ENCODE measurements at places on chromosomes 1 and 21. TPM values are rescaled to one million over a fixed set of nuclear protein-coding genes. Genes with fewer than 3 reads are reported as not detected.

SHISAL2A gene
- total RNA-seq, result not detected

OR2G6 gene
- total RNA-seq, result not detected

DIO1 gene
- not detected for total RNA-seq

SLFNL1 gene
- total RNA-seq, result 0.16 TPM

- no peaks in the 10 kb centered on the region for H3K4me1 ChIP-seq
- DNase-seq, result no peak
- H3K4me3 ChIP-seq, result no peak overlapping the region
- H3K36me3 ChIP-seq, result no peaks in the 10 kb centered on the region
Observed at GRCh38 chr1:168947041-168947440, 159.4 kb upstream of the ATP1B1 start.

DNA sequence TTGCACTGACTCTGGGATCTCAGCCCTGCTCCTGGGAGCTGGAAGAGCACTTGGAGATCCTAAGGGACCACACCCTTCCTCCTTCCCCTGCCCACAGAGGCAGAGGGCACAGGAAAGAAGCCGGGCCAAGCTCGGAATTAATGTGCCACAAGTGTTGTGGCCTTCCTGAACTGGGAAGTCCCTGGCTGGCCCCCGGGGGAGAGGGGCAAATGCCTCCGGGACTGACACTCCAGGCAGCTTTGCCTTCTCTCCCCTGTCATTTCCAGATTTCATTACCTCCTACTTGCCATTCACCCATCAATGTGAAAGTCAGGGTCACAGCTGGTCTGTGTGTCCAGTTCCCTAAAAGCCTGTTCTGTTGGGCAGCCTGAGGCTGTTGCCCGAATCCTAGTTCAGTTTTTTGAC is 21.7 kb downstream of the SESN2 start:
- no peak for DNase-seq
- peaks cover 5% of the 10 kb centered on the region for H3K36me3 ChIP-seq
- H3K27ac ChIP-seq, result no peak overlapping the region
- no peaks in the 10 kb centered on the region for H3K27me3 ChIP-seq

DNA sequence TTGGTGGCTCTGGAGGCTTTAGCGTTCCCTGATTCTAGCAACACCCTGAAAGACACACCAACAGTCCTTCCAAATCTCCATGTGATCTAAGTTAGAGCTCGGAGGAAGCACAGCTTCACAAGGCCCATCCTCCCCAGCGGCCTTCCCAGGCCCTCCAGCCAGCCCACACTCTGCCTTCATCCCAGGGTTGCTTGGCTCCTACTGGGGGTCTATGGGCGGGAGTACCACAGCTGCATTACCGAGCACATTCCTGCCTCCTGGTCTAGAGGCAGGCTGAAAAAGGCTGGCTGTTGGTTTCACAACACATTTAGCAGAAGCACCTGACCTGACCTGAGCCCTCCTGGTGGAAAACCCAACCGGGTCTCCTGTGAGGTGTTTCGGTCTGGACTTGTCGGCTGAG is 54.7 kb upstream of the TRIM67 start:
- H3K4me3 ChIP-seq, result no peak overlapping the region
- H3K27me3 ChIP-seq, result peaks cover 6% of the 10 kb centered on the region
- no peaks in the 10 kb centered on the region for H3K4me1 ChIP-seq
- H3K36me3 ChIP-seq, result no peaks in the 10 kb centered on the region
- no peak for DNase-seq

DNA sequence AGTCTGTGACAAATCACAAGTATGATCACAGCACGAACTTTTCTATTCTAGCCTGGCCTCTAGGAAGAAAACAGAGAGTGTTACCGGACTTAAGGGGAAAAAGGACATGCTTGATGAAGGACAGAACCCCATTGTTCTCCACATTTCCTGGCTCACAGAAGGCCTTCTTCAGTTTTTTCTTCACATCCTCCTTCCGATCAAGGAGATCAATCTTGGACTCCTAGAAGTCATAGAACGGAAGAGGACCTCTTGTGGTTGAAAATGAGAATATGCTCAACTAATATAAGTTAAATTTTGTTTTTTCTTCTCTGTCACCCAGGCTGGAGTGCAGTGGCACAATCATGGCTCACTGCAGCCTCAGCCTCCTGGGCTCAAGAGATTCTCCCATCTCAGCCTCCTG is 30.3 kb downstream of the YARS1 start:
- H3K27me3 ChIP-seq, result no peaks in the 10 kb centered on the region
- no peaks in the 10 kb centered on the region for H3K36me3 ChIP-seq
- H3K4me3 ChIP-seq, result no peak overlapping the region
- peak overlapping the region; percentile 68 for H3K27ac ChIP-seq

GRCh38 chr1:5891736-5892135 is 100.5 kb downstream of the NPHP4 start:
- no peak overlapping the region for H3K27ac ChIP-seq
- no peaks in the 10 kb centered on the region for H3K27me3 ChIP-seq
- no peak overlapping the region for H3K4me3 ChIP-seq
- no peaks in the 10 kb centered on the region for H3K36me3 ChIP-seq
- no peak for DNase-seq

GRCh38 chr1:10538646-10539355 is 64.1 kb downstream of the PEX14 start:
- DNase-seq, result no peak
- H3K36me3 ChIP-seq, result no peaks in the 10 kb centered on the region
- no peaks in the 10 kb centered on the region for H3K27me3 ChIP-seq
- H3K4me1 ChIP-seq, result no peaks in the 10 kb centered on the region

- H3K4me1 ChIP-seq, result no peaks in the 10 kb centered on the region
- H3K4me3 ChIP-seq, result no peak overlapping the region
- no peaks in the 10 kb centered on the region for H3K27me3 ChIP-seq
- no peak for DNase-seq
Observed at GRCh38 chr1:169676001-169676400, 35.4 kb downstream of the SELL start.

DNA sequence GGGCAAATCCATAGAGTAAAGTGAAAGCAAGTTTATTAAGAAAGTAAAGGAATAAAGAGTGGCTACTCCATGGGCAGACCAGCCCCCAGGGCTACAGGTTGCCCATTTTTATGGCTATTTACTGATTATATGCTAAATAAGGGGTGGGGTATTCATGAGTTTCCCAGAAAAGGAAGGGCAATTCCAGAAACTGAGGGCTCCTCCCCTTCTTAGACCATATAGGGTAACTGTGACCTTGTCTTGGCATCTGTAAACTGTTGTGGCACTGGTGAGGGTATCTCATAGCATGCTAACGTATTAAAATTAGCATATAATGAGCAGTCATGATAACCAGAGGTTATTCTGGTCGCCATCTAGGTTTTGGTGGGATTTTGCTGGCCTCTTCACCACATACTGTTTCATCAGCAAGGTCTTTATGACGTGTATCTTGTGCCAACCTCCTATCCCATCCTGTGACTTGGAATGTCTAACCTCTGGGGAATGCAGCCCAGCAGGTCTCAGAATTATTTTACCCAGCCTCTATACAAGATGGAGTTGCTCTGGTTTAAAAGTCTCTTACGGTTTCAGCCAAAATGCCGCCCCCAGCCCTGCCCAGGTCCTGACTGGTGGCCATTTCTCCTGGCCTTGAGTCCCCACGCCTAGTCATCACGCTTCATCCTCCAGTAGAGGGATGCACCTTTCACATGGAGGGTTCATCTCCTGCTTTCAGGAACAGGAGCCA is 982 bp upstream of the TRIM17 start:
- peak overlapping the region; percentile 49 for H3K27ac ChIP-seq
- peak; percentile 59 for DNase-seq
- H3K27me3 ChIP-seq, result no peaks in the 10 kb centered on the region
- H3K4me3 ChIP-seq, result no peak overlapping the region
- H3K36me3 ChIP-seq, result no peaks in the 10 kb centered on the region
- no peaks in the 10 kb centered on the region for H3K4me1 ChIP-seq
